ENCODE measurements at places on chromosomes 7 and 10. TPM values are rescaled to one million over a fixed set of nuclear protein-coding genes. Genes with fewer than 3 reads are reported as not detected.

- DNase-seq, result no peak
Observed at GRCh38 chr10:96446966-96447596, 66.6 kb downstream of the TLL2 start.

DNA sequence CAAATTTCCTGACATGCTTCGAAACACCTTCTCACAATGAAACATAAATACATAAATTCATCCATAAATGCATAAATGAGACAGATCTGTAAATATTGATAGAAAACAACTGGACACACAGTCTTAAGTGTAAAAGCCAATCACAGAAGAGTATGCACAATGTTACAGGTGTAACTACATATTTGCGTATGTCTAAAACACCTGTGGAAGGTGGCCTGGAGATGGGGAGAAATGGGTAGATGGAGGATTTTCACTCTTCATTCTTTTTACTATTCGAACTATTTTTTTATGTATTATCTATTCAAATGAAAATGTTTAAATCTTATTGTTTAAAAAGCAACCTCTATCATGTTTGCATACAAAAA, 860 bp downstream of the IQUB start:
- DNase-seq, result no peak

- DNase-seq, result peak; percentile 73
Observed at GRCh38 chr7:81469869-81470723, 299.8 kb downstream of the HGF start.

- DNase-seq, result no peak
Observed at GRCh38 chr10:77692782-77693181, 55.2 kb upstream of the KCNMA1 start.

MTERF1 gene
- 15.4 TPM for total RNA-seq

Measured in left colon (tissue), 2 donors.